ENCODE measurements at places on chromosomes 5 and 9.

DNA sequence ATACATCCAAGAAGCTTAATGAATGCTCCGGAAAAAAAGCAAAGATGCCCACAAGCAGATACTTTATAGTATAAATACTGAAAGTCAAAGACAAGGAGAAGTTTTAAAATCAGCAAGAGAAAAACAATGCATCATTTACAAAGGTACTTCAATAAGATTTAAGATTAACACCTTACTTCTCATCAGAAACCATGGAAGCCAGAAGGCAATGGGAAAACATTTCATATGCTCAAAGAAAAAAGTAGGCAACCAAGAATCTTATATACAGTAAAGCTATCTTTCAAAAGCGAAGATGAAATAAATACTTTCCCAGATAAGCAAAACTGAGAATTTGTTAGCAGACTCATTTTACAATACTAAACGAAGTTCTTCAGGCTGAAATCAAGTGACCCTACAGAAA is 51.1 kb downstream of the ABHD17B start:
- H3K27ac ChIP-seq, result no peak overlapping the region
- no peaks in the 10 kb centered on the region for H3K27me3 ChIP-seq
- DNase-seq, result no peak
- H3K4me1 ChIP-seq, result no peaks in the 10 kb centered on the region

DNA sequence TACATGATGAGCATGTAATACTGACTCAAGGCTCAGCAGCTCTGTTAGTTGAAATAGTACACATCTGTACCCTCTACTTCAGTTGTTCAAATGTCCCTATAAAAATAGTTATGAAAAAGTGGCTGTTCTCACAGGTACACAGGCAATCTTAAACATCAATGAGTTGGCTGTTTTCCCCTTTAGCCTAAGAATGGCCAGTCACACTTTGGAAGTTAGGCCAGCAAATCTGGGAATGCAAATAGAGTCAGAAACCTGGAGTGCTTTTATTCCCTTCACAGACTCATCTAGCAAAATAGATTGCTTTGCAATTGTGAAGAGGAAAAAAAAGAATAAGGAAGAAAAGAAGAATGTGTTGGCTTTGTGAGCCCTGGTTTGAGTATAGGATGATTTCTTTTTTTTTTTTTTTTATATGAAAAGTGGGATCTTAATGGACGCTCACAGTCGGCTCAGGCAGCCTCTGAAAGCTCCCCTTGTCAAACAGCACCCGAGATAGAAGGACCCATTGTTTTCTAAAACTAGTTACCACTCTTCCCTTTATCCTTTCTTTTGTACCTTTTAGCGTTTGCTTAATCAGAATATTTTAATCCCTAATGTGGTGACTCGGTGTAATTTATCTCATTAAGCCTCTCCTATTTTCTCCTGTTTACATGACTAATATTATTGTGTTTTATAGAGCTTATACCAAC is 27.9 kb upstream of the TLE1 start:
- H3K4me3 ChIP-seq, result no peak overlapping the region
- no peaks in the 10 kb centered on the region for H3K27me3 ChIP-seq
- H3K36me3 ChIP-seq, result no peaks in the 10 kb centered on the region
- no peak for DNase-seq

GRCh38 chr9:109926421-109926869 is 146.4 kb downstream of the PALM2AKAP2 start:
- no peaks in the 10 kb centered on the region for H3K27me3 ChIP-seq
- no peak overlapping the region for H3K27ac ChIP-seq
- H3K36me3 ChIP-seq, result no peaks in the 10 kb centered on the region
- no peak overlapping the region for H3K4me3 ChIP-seq
- DNase-seq, result no peak

DNA sequence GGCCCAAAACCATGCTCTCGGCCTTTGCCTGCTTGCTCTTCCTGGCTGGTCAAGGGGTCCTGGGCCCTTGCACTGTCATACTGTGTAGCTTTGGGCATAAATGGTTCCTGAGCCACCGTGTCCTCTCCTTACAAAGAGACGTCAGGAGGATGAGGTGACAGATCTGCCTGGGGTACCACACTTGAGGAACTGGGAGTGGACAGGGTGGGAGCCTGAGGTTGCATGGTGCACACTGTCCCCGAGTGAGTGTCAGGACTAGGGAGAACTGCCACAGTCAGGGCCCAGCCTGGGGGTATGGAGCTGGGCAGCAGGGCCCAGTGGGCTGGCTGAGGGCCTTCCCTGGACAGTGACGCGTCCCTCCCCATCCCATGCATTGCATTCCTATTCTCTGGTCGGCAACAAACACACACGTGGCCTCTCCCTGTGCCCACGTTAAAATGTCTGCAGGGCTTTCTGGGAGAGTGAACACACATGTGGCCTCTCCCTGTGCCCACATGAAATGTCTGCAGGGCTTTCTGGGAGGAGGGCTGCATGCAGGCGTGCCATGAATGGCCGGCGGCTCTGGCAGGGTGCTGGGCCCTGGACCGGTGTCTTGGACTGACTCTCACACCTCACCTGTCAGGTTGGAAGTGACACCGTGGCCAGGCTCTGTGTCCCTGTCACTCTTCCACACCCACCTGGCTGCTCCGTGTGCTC is 122.1 kb upstream of the COL5A1 start:
- DNase-seq, result no peak
- no peak overlapping the region for H3K27ac ChIP-seq
- H3K4me1 ChIP-seq, result peaks cover 1% of the 10 kb centered on the region
- H3K36me3 ChIP-seq, result no peaks in the 10 kb centered on the region

DNA sequence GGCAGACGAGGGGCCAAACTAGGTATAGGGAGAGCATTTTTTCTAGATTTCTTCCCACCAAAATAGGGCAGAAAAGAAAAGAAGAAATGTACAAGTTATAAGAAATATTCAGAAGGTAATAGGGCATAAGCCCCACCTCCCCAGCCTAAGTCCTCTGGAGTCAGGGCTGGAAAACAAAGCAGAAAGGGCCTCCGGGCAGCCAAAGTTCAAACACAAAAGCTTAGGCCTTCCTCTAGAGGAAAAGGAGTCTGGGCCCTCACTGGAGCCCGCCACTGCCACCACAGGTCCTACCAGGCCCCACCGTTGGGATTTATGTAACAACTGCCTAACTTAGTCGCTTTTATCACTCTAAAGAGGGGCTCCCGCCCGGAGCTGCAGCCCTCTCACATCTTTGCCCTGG is 27.6 kb downstream of the TBC1D2 start:
- DNase-seq, result no peak
- H3K27me3 ChIP-seq, result no peaks in the 10 kb centered on the region
- H3K4me3 ChIP-seq, result no peak overlapping the region
- peaks cover 5% of the 10 kb centered on the region for H3K4me1 ChIP-seq
- H3K27ac ChIP-seq, result no peak overlapping the region

DNA sequence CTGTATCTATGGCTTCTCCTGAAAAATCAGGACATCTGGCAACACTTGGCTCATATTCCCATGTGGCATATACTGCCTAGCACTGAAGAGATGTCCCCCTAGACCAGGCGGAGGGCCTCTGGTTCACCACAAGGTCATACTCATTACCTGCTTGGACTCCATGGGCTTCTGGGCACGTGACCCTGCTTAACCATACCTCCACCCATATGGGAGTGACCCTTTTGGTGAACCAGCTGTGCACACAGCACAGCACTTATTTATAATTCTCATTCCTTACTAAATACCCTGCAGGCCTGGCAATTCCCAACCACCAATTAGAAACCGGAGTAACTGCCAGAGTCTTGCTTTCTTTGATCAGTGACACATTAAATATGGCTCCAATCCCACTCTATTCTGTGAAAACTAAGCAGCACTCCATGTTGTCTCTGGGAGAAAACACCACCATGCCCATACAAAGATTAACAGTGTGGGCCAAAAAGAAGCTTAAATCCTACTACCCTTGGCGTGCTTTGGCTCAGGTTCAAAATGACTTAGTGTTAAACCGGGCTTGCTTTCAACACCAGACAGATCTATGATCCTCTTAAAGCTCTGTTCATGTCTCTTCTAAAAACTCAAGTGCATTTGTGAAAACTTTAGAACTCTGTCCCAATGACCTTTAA is 57.7 kb downstream of the MTMR12 start:
- H3K4me3 ChIP-seq, result no peak overlapping the region
- H3K36me3 ChIP-seq, result peaks cover 78% of the 10 kb centered on the region
- H3K27me3 ChIP-seq, result no peaks in the 10 kb centered on the region
- peaks cover 11% of the 10 kb centered on the region for H3K4me1 ChIP-seq
- H3K27ac ChIP-seq, result no peak overlapping the region

DNA sequence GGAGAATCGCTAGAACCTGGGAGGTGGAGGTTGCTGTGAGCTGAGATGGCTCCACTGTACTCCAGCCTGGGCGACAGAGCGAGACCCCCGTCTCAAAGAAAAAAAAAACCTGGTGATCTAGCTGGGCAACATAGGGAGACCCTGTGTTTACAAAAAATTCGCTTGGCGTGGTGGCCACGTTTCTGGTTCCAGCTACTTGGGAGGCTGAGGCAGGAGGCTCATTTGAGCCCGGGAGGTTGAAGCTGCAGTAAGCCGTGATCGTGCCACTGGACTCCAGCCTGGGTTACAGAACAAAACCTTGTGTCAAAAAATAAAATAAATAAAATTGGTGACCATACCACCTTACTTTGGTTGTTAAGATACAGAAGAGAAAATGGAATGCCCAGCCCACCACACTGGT is 1.8 kb upstream of the HNRNPAB start:
- DNase-seq, result no peak
- H3K27me3 ChIP-seq, result peaks cover 2% of the 10 kb centered on the region
- peaks cover 11% of the 10 kb centered on the region for H3K4me1 ChIP-seq
- peaks cover 23% of the 10 kb centered on the region for H3K36me3 ChIP-seq
- H3K4me3 ChIP-seq, result no peak overlapping the region

GRCh38 chr9:77753180-77753579 is 105.1 kb upstream of the GNA14 start:
- H3K27ac ChIP-seq, result no peak overlapping the region
- no peaks in the 10 kb centered on the region for H3K4me1 ChIP-seq
- H3K4me3 ChIP-seq, result no peak overlapping the region
- peaks cover 24% of the 10 kb centered on the region for H3K36me3 ChIP-seq
- no peak for DNase-seq
- H3K27me3 ChIP-seq, result no peaks in the 10 kb centered on the region

Measured in neuronal stem cell (in vitro differentiated cells).